ENCODE measurements at places on chromosomes 16 and 17.

GRCh38 chr16:28104404-28104803 is 40.9 kb upstream of the GSG1L start:
- no peak for DNase-seq

- no peak for DNase-seq
Observed at GRCh38 chr17:75917141-75917916, 12.6 kb upstream of the MRPL38 start.

- DNase-seq, result peak; percentile 25
Observed at GRCh38 chr16:77780378-77780837, 8.0 kb upstream of the VAT1L start.

DNA sequence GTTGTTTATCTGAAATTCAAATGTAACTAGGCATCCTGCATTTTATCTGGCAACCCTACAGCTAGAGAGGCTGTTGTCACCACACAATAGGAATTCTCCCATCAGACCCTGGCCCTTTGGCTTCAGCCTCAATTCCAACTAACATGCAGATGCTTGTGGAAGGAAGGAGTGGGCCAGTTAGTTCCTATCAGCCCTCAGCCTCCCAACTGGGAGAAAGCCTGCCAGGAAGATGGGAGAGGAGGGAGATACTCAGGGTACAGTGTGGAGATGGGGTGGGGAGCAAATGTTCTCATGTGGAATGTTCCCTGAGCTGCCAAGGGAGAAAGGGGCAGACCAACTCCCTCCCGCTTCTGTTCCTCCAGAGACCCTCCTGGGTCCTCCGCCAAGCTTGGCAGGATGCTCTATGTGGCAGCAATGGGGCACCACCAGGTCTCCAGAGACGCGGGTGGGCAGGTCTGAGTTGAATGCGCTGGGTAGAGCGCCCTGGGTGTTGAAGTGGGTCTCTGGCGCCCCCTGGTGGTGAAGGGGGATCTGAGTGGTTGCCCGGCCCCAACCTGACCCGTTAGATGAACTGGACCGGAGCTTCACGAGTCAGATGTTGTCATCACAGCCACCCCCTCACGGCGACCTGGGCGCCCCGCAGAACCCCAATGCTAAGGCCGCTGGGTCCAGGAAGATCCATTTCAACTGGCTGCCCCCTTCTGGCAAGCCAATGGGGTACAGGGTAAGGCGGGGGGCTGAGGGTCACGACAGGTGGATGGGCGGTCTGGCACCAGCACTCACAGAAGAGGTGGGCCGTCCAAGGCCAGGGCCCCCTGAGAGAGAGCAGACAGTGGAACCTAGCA is 15.2 kb downstream of the GALK1 start:
- DNase-seq, result peak; percentile 61
